ENCODE measurements at places on chromosomes 3 and 15.

- no peak for DNase-seq
Measured at GRCh38 chr3:15845475-15845874, 47.7 kb upstream of the ANKRD28 start.

DNA sequence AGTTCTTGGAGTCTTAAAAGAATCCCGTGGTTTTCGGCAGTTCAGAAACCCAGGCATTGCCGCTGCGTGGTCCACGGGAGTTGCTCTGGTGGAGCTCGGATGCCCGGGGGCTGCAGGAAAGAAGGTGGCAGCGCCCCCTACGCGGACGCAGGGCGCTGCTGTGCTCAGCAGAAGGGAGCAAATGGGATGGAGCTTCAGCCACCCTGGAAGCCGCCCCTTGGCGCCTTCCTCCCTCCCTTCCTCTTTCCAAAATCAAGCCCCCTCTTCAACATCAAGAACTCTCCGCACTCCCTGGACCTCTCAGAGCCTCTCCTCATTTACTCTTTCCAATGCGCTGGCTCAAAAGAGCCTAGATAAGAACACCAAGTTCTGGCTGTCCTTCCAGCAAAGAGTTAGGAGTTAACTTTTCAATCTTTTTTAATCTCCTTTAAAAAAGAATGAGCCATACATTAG is 880 bp upstream of the CHRNA7 start:
- peak; percentile 85 for DNase-seq

- no peak for DNase-seq
Measured at GRCh38 chr3:177977381-177978158, 558.7 kb upstream of the KCNMB2 start.

DNA sequence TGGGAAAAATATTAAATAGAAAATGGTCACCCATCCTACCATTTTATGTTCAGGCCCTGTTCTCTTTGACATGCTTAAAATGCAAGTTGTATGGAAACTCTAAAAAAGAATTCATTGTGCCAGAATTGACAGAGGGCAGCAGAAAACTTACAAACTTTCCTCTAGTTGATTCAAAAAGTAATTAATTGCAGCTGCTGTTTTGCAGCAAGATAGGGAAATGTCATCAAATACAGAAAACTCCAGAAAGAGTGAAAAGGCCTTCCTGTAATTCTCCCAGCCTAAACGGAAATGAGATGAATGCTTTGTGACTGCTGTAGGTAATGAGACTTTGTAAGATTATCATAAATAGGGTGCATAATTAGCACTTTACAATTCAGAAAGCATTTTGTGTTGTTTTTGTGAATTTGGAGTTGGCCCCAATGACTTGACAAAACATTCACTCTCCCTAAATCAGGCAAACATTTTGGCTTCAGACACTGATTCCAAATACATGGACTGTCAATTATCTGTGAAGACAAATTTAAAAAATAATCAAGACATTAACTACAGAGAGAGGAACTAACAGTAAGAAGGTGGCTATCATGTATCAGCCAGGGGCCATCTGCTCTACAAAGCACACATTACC is 861.8 kb downstream of the SQOR start:
- DNase-seq, result no peak

GRCh38 chr3:16145176-16145575 is 29.3 kb upstream of the GALNT15 start:
- no peak for DNase-seq
